ENCODE measurements at places on chromosomes 1 and 21.

- no peak for DNase-seq
Measured at GRCh38 chr1:226978432-226979114, 38.5 kb downstream of the COQ8A start.

GRCh38 chr1:84156210-84156621 lies 12.1 kb downstream of the PRKACB start:
- DNase-seq: no peak

GRCh38 chr1:31981972-31982371 lies 31.7 kb upstream of the KHDRBS1 start:
- DNase-seq: no peak

- no peak for DNase-seq
Measured at GRCh38 chr1:52159033-52159789, 17.3 kb downstream of the ZFYVE9 start.

GRCh38 chr1:29239142-29239541 lies 2.8 kb downstream of the PTPRU start:
- no peak for DNase-seq

DNA sequence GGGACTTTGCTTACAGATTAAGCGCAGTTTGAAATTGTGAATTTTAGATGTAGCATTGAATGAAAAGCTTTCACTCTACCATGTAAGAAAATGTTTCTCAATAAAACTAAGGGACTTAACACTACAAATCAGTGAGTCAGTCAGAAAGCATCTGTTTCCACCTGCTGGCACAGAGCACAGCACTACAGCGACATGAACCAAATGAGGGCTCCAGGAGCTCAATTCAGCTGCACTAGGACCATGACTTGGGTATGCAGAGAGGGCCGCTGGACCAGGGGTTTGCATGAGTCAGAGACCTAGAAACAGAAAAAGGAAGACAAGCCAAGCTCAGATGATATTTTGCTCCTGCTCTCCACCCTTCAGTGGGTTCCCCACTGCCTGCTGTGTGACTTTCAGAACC lies 5.2 kb downstream of the SUSD4 start:
- no peak for DNase-seq

GRCh38 chr1:214532070-214532469 lies 19.3 kb downstream of the PTPN14 start:
- DNase-seq: no peak

GRCh38 chr1:164575356-164575886 lies 16.4 kb downstream of the PBX1 start:
- DNase-seq: no peak

GRCh38 chr1:89199525-89200031 lies 836 bp upstream of the GBP4 start:
- no peak for DNase-seq

GRCh38 chr1:65896721-65897120 lies 104.0 kb downstream of the PDE4B start:
- DNase-seq: no peak

GRCh38 chr1:202214089-202214843 lies 20.7 kb downstream of the LGR6 start:
- no peak for DNase-seq

GRCh38 chr1:6256645-6257044 lies 4.3 kb downstream of the GPR153 start:
- DNase-seq: no peak

DNA sequence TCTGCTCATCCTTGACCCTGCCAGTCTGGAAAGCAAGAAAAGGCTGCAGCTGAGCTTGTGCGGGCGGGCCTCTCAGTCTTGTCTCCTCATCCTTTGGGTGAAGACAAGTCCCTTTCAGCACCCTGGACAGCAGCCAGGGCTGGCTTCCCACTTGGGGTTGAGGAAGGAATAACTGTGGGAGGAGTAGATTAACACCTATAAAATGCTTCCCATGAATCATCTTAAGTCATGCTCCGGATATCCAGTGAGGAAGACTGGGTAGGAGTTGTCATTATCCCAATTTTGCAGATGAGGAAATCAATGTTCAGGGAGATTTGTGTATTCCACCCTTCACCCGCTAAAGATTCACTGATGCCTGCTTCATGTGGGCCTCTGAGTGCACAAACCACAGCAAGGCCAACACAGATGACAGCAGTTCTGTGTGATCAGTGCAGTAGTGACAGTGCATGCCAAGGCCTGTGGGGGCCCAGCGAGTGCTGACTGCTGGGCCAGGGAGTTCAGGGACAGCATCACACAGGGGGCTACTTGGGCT lies 20.1 kb upstream of the COL16A1 start:
- DNase-seq: peak; percentile 31

DNA sequence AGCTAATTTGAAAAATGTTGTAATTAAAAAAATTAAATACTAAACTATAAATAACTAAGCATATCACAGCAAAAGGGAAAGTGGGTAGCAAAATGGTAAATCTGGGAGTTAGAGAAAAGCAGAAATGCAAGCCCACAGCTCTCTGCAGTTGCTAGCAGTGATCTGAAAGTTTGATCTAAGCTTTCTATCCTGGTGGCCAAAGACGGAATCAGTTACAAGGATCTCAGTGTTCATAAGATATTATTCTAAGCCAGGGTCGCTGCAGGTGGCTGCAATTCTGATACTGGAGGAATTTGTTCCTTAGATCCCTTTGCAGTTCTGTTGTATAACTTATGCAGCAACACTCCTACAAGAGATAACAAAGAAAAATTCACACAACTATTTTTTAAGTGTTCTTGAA lies 363.7 kb downstream of the SETD4 start:
- no peak for DNase-seq

DNA sequence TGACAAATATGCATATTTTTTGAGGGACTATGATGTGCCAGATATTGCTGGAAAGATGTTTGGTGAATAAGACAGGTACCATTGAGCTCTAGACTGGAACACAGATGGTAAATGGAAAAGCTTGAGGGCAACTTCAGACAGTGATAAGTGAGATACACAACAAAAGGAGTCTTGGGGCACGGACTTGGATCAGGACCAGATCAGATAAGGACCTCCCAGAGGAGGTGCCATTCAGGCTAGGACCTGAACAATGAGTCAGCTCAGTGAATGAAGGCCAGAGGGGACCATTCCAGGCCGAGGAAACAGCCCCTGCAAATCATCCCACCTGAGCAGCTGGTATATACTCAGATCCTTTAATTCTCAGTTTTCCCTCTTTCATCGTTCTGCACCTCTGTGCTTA lies 1.8 kb upstream of the KCNJ15 start:
- no peak for DNase-seq

DNA sequence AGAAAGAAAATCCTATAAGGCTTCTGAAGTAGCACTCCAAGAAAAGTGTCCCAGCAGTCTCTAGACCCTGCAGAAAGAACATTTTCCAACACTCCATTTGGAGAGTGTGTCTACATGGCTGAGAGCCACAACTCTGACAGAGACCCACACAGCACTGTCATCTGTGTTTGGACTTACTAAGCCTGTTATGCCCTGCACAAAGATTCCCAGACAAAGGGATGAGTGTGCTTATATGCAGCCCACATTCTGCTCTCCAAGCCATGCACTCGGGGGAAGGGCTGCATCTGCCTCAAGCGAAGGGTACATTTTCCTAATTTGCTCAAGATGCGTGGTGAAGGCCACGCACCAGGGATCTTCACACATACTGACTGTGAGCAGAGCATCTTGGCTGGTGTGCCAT lies 24.4 kb upstream of the SLAMF6 start:
- DNase-seq: no peak

DNA sequence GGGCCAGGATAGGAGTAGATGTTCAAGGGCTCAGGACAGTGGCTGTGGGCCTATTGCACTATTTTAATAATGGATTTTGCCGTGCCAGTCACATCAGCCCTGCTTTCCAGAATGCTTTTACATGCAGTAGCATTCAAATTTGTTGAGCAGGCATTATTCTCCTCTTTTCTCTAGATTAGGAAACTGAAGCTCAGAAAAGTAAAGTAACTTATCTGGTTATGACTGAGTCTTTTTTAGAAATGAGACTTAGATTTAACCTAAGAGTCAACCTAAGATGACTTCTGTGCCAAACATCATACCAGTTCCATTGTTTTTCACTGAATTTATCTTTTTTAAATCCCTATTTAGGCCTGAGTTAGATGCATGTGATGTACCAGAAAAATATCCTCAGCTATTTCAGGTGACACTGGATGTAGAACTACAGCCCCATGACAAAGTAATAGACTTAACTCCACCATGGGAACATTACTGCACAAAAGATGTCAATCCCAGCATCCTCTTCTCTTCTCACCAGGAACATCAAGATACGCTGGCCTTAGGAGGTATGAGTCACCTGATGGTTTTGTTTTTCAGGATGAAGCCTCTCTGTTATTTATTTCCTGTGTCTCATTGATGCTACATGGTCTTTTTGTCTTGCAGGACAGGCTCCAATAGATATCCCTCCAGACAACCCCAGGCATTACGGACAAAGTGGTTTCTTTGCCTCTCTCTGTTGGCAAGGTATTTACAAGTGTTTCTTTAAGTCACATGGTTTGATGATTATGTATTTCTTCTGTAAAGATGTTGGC lies 31.4 kb upstream of the LEPR start:
- DNase-seq: no peak

Data from activated naive CD4-positive, alpha-beta T cell treated with anti-CD3 and anti-CD28 coated beads, Interleukin-2, amount 50 U/mL, for 16 hours (primary cell).